Right atrium auricular region (tissue), 2 donors: ENCODE measurements at places on chromosomes 3 and 15. TPM values are rescaled to one million over a fixed set of nuclear protein-coding genes. Genes with fewer than 3 reads are reported as not detected.

GRCh38 chr15:42395838-42396237 lies 36.5 kb downstream of the CAPN3 start:
- no peak for DNase-seq

DNA sequence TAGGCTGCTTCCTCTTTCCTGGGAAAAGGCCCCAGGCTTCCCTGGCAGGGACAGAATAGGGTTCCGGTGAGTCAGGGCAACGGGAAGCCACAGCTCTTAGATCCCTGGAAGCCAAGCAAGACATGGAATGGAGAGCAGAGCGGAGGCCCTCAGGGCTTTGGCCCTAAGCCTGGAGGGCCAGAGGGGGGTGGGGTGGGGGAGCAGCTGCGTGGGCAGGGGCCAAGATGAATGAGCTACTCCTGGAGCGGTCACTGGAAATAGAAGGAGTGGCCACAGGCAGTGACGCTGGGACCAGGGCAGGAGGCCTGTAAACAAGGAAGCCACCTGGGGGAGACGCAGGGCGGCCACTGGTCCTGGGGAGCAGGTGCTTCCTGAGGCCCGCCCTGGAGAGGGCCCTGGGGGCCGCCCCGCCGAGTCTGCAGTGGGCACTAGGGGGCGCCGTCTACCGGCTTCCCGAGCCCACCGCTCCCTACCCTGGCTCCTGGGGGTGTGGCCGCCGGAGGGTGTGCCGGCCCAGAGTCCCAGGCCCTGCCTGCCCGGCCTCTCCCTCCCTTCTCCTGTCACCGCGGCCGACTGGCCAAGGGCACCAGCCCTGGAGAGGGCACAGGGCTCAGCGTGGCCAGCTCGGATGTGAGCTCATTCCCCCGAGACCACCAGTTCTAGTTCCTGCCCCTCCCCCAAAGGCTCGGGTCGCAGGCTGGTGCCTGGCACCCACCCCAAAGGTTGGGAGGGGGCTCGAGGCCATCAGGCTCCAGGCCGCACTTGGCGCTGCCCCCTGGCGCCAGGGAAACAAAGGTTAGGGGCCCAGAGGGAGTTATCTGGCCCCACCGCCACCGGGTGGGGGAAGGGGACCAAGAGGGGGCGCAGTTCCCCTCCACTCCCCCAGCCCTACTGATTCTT lies 12.1 kb downstream of the VPS18 start:
- peak; percentile 93 for DNase-seq

Gene WDR72
- 0.08 TPM for total RNA-seq

GRCh38 chr15:56491110-56491722 lies 26.3 kb upstream of the MNS1 start:
- peak; percentile 74 for DNase-seq

Gene PRICKLE2
- total RNA-seq, result 18.4 TPM

DNA sequence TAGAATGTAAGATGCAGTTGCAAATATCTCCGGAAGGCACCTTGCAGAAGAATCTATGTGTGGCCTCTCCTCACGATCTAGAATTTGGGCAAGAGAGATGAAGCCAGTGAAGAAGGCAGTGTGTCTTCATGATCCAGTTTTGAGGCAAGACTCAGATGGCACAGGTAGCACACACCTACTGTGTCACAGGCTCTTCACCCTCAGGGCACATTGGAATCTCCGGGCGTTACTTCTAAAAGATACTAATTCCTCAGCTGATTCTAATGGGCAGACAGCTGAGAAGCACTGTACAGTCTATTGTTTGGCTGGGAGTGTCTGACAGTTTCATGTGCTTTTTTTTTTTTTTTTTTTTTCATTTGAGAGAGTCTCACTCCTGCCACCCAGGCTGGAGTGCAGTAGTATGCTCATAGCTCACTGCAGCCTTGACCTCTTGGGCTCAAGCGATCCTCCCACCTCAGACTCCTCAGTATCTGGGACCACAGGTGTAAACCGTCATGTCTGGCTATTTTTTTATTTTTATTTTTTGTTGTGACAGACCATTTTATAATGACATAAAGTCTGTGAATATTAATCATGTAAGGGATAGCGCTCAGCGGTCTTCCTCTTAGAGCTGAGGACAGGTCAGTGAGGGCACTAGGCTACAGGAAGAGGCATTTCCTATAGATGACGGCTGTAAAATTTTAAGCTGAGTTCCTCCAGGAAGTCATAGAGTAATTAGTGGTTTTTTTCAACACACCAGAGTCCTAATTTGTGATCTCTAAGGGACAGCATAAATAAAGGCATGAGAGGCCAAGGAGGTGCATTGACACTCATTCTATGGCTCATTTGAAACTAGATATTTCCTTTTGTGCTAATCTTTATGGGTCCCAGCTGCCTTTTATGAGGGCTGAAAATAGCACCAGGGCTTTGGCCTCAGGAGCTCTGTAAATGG lies 4.0 kb downstream of the C3orf52 start:
- no peak for DNase-seq

Gene TERC
- 61.6 TPM for total RNA-seq

GRCh38 chr3:99902091-99902490 lies 84.4 kb downstream of the CMSS1 start:
- no peak for DNase-seq

Gene TTBK2
- 16.3 TPM for total RNA-seq

Gene MESP2
- total RNA-seq, result not detected

Gene ZNF385D
- total RNA-seq, result 1.1 TPM

- no peak for DNase-seq
These were observed 198.4 kb downstream of the LPP start for GRCh38 chr3:188352196-188352927.

DNA sequence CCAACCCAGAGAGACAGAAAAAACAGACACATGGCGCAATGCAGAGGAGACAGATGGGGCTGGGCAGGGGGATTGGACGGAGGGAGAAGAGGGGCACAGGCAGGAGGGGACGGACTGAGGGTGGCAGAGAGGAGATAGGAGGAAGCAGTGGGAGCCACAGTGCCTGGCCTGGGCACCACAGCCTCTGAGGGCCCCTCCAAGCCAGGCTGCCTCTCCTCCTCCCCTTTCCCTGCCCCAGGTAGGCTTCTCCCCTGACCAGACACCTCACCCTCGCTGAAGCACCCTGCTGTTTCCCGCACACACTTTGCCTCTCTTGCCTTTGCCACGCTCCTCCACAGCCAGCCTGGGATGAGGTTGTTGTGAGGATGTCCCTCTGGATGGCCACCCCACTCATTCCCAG lies 84.0 kb upstream of the PRR20G start:
- no peak for DNase-seq

Gene EFCC1
- total RNA-seq, result 1.5 TPM

Gene SKOR1
- total RNA-seq, result 0.12 TPM

GRCh38 chr15:78054966-78055365 lies 22.5 kb downstream of the TBC1D2B start:
- no peak for DNase-seq

- DNase-seq, result no peak
These were observed 49.7 kb downstream of the TMEM39A start for GRCh38 chr3:119413603-119414280.

Gene GPR62
- total RNA-seq, result 0.12 TPM

Gene LTF
- 0.51 TPM for total RNA-seq

DNA sequence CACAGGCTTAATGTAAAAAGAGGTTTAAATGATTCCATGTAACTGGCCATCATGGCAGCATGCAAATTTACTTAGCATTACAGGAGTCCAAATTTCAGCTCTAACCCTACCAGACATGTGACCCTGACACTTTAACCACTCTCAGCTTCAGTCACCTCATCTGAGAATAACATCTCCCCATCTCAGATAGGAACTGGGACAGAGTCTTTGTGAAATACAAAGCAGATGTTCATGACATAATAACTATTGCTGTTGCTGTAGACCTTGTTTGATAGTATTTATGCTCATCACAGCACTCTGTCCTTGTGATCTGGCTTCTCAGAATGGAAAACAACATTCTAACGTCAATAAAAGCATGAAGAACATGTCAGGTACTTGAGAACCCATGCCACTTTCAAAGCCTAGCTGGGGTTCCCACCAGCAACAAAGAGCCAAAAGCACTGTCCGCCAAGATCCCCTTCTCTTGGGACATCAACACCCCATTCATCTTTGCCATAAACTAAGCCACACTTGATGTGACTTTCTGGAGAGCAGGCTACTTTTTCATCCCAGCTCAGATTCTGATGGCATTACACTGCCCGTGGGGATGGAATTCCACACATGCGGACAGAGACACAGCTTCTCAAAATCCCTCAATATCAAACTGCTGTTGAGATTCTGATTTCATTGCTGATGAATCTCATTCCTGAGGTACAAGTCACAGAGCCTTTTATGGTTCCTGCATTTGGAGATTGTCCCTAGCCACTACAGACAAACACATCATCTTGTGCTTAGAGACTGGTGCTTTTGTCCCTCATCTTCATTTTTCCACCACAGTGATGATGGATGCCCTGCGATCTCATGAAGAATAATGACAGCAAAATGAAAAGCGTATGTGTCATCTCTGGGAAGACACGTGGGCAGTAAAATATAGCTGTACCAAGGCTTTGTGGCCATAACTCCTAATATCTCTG lies 202.7 kb downstream of the TNIK start:
- DNase-seq, result no peak

DNA sequence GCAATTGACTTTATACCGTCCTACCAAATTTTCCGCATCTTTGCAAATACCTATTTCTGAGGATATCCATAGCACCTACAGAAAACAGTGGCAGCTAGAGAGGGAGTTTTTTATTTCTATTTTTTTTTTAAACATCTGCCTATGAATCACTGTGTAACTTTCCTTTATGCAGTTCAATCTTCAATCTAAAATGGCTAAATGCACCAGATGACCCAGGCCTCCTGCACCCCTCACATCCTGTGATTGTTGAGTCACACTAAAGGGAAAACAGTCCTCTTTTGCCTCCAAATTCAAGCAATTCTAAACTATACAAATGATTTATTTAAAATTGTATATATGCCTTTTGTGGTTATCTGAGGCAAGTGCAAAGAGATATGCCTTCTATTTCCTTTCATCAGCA lies 20.1 kb upstream of the BCL6 start:
- DNase-seq, result no peak

DNA sequence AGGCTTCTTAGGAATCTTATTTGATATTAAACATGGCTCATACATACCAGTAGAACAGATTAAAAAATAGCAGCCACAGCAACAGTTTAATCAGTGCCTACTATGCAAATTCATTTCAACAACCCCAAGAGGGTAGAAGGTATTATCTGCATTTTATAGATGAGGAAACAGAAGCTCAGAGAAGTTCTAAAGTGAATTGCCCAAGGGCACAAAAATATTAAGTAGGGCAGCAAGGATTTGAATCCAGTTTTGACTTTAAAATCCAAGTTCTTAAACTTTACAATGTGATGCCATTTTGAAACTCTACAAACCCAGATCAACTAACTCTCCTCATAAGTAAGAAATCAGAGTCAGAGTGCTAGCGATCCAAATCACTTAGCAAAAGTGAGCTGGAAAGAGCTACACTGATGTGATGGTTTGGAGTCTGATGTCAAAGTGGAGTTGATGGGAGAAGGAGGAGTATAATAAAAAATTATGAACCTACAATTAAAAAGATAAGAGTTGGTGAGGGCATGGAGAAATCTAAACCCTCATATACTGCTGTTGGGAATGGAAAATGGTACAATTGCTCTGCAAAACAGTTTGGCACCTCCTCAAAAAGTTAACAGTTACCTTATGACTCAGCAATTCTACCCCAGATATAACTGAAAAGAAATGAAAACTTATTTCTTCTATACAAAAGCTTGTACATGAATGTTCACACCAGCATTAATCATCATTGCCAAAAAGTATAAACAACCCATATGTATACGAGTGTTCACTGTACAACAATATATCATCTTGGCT lies 51.0 kb upstream of the PLXND1 start:
- DNase-seq, result no peak

DNA sequence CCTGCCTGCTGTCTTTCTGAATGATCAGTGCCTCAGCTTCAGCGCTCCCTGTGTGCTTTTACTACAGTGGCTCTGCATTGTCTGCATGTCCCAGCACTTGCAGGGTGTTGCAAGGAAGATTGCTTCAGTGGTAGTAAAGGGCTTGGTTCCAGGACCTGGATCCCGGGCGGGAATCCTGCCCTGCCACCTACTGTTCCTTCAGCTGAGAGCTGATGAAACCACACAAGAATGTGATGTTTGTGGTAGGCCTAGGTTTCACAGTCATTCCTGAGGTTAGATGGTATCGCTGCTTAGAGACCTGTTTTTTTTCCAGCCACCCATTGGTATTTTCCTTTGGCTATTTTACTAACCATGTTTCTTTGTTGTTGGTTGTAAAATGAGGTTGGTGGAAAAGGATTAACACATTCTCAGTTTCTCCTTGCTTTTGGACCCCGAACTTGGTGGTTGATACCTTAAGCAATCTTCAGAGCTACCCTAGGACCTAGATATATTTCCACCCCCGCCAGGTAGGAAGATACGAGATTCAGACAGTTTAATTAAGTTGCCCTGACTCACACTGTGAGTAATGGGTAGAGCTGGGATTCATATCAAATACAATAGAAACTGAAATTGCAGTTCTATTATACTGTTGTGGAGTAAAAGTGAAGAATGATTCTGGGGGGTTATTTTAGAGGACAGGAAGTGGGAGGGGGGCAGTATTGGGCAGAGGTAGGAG lies 11.4 kb downstream of the GPR87 start:
- DNase-seq, result no peak

DNA sequence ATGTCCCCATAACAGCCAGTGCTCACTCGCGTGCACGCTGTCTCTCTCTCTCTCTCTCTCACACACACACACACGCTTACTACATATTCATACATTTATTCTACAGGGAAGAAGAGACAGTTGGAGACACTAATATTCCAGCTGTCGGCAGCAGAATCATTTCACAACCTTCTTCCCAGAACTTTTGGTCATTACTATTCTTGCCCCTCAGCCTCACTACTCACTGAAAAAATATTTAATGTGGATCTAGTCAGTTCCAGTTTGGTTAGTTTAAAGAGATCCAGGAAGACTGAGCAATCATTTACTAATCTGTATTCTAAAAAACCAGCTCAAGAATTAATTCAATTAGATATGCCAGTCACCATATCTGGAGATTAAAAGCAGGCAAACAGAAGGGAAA lies 394.9 kb downstream of the PTPRG start:
- no peak for DNase-seq

Gene NR1I2
- 0.82 TPM for total RNA-seq

DNA sequence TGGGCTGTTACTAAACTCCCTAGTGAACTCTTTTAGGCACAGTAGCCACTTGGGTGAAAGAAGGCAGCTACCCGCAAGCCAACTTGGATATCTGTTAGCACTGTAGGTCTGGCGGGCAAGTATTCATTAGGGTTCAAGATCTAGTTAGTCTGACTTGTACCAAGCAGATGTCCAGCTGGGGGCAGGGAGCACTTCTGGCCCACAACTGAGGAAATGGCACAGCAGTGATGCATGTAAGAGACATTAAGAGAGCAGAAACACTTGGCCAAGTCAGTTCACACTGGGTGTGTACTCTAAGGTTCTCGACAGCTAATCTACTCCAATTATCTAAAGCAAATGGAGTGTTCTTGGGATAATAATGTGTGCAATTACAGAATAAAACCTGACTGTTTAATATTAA lies 131.7 kb downstream of the CTNNB1 start:
- no peak for DNase-seq

Gene BNC1
- total RNA-seq, result 5.4 TPM

Gene MME
- 0.96 TPM for total RNA-seq

GRCh38 chr15:74642734-74643664 lies 27.4 kb downstream of the CLK3 start:
- DNase-seq, result no peak

GRCh38 chr3:183230826-183231225 lies 22.2 kb upstream of the B3GNT5 start:
- DNase-seq, result no peak

Gene CELF6
- 0.28 TPM for total RNA-seq

GRCh38 chr3:33202711-33203457 lies 15.7 kb downstream of the SUSD5 start:
- DNase-seq, result no peak

GRCh38 chr15:60895986-60896385 lies 333.1 kb downstream of the RORA start:
- DNase-seq, result no peak
